ENCODE measurements at places on chromosomes 4 and X. TPM values are rescaled to one million over a fixed set of nuclear protein-coding genes. Genes with fewer than 3 reads are reported as not detected.

The NOX1 gene
- not detected for total RNA-seq

The TRAM1L1 gene
- 4.3 TPM for total RNA-seq

The PRR32 gene
- total RNA-seq, result not detected

The MAGED4 gene
- 14.7 TPM for total RNA-seq

The F8A3 gene
- 0.72 TPM for total RNA-seq

The PRKX gene
- total RNA-seq, result 7.5 TPM

The MTCP1 gene
- total RNA-seq, result 1.6 TPM

The PABPC1L2A gene
- not detected for total RNA-seq

The WDR17 gene
- total RNA-seq, result 2.6 TPM

The TACC3 gene
- 3.2 TPM for total RNA-seq

The GPRASP1 gene
- total RNA-seq, result 11.5 TPM

The PABPC4L gene
- total RNA-seq, result 2.2 TPM

The MAGEA4 gene
- total RNA-seq, result not detected
